CD4-positive, alpha-beta T cell treated with Interleukin-1 beta for 1 hour (primary cell): ENCODE measurements at places on chromosomes 4 and X.
A peak's percentile ranks its signal among the peaks of the same experiment; 100 is the strongest.

DNA sequence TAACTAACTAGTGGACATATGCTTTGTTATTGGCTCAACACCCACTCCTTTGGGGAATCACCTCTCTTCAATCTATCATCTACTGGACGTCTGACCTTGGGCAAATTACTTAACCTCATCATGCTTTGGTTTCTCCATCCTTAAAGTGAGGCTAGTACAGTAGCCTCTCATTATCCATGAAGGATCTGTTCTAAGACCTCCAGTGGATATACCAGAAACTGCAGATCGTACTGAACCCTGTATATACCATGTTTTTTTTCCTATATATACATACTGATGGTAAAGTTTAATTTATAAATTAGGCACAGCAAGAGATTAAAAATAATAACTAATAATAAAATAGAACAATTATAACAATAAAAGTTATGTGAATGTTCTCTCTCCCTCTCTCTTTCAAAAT, 56.2 kb downstream of the HMGB3 start:
- no peak for DNase-seq

DNA sequence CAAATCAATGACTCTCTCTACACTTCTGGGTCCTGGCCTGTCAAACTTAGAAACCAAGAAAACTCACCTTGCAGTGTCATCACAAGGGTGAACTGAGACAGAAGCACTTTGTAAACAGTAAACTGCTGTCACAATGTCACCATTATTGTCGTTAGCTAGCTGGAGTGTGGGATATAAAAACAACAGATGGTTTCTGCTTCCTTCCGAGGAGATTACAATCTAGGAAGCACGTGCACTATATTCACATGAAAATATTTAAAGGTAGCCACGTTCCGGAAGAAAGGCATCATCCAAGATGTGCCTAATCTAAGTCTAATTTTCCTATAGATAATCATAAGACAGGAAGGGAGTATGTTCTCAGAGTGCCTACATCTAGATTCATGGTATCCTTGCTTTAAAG, 64.7 kb upstream of the ACSL1 start:
- no peak for DNase-seq

DNA sequence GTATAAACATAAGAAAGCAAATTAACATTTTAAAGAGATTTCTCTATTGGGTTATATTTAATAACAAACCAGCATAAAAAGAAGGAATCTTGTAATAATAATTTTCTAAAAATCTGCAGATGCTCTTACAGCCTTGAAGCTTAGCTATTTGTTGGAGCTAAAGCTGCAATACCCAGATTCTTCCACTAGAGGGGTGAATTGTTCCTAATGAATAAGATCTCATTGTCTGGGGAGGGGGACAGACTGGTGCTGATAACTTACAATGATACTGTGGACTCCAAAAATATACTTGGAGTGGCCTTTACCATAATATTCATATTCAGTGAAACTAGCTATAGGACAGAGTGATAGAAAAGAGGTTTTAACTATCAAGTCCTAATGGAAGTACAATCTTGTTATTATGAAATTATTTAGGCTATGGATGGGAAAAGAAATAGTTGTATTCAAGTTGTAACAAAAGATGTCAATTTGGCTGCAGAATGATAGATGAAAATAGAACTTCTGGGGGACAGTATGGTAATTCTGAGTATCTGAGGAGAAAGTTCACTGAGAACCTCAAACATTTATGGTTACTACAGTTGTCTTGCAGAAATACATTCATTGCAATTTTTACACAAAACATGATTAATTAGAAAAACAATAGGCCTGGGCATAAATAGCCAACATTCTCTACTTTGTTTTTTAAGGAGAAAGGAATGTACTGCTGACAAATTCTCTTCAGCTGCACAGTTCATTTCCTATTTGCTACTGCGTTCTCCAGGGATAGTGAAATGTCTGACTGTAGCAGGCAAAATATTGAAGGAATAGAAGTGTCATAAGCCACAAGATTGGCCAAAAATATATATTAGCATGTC, 443.3 kb downstream of the GBA3 start:
- DNase-seq = no peak

GRCh38 chr4:37440501-37440900, 196.0 kb downstream of the NWD2 start:
- DNase-seq = no peak

GRCh38 chr4:124936427-124936826, 223.9 kb upstream of the ANKRD50 start:
- DNase-seq = no peak

DNA sequence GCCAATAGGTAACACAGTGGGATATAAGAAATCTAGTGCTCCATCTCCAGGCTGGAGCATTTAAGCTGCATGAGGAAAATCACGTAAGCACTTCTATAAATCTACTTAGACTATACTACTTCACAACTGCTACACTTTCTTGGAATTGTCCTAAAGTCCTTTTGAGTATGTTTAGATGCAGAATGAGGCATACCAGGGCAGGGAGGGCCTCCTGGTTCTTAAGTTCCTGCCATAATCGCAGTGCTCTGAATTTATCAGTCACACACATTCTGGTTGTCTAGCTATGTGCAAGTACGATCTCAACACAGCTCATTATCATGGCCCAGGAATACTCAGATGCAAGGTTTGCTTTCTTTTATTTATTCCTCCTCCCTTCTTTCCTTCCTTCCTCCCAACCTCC, 130.3 kb downstream of the GUCY2F start:
- DNase-seq = no peak

DNA sequence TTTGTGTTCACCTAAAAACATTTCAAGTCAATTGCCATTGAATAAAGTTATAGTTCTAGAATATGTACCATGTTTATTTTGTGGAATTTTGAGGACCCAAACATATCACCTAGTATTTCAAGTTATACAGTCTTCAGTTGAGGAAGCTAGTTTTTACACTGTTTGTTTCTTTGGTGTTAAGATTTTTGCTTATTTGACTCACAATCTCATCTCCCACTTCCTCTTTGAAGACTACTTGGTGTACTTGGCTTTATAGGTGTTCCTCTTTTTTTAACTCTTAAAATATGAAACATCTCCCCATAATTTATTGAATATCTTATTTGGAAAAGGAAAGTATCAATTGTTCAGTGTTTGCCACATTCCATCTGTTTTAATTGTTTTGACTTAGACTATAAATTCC, 675.4 kb downstream of the RAPGEF2 start:
- DNase-seq = no peak

GRCh38 chr4:184263910-184264732, 46.4 kb upstream of the ENPP6 start:
- peak; percentile 88 for DNase-seq

- no peak for DNase-seq
Measured at GRCh38 chr4:144645631-144646522, at the start of gene HHIP. TSS of gene HHIP (plus strand) at chr4:144646156. CDS start at chr4:144646676, 520 bp downstream.

DNA sequence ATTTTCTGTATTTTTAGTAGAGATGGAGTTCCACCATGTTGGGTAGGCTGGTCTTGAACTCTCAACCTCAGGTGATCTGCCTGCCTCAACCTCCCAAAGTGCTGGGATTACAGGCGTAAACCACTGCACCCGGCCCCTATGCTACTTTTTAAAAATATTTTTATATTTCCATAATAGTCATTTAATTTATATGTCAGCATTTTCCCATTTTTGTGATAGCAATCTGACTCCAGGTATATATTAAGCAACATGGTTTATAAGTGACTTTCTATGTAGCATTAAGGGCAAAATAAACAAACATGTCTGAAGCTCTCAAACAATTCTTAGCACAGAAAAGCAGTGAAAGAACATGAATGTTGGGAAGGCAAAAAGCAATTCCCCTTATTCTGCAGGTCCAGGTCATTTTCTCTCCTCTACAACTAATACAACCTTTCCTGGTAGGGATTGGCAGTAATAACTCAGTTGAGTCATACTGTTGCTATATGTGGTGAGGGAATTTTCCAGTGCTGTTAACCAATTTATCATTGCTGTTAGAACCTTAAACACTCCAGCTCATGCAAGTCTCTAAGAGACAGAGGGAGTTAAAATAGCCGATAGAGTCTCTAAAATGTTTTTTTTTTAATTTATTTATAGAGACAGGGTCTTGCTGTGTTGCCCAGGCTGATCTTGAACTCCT, 24.0 kb downstream of the SMIM14 start:
- no peak for DNase-seq

- peak; percentile 58 for DNase-seq
Measured at GRCh38 chrX:155056877-155057792, 13.8 kb downstream of the CMC4 start.

GRCh38 chr4:139736274-139736660, 70.6 kb downstream of the MGST2 start:
- DNase-seq = no peak

GRCh38 chr4:173909294-173909693, 374.2 kb downstream of the FBXO8 start:
- no peak for DNase-seq

DNA sequence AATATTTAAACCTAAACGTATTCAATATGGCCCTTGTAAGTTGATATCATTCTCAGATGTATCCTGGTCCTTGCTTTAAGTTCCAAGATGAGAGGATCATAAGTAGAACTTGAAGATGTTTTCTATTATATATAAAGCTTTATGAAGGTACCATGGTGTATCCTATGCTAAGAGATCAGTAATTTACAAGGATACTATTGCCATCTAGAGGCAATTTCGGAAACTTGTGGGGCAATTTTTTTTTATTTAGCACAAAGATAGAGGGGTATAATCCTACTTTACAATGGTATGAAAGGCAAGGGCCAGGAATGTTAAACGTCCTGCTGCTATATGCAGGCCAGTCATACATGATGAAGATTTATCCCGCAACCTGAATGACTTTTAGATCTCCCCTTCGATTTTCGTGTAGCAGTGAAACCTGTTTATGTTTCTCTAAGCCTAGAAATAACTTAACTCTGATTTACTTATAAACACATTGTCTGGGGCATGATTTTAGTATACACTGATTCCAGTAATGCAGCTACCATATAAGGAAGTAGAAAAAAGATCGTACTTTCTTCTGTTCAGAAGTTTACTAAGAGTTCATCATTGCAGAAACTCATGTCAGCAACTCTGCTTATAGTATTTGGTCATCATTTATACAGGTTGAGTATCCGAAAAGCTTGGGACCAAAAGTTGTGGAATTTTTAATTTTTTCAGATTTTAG, 2.6 kb downstream of the SLC25A31 start:
- no peak for DNase-seq

DNA sequence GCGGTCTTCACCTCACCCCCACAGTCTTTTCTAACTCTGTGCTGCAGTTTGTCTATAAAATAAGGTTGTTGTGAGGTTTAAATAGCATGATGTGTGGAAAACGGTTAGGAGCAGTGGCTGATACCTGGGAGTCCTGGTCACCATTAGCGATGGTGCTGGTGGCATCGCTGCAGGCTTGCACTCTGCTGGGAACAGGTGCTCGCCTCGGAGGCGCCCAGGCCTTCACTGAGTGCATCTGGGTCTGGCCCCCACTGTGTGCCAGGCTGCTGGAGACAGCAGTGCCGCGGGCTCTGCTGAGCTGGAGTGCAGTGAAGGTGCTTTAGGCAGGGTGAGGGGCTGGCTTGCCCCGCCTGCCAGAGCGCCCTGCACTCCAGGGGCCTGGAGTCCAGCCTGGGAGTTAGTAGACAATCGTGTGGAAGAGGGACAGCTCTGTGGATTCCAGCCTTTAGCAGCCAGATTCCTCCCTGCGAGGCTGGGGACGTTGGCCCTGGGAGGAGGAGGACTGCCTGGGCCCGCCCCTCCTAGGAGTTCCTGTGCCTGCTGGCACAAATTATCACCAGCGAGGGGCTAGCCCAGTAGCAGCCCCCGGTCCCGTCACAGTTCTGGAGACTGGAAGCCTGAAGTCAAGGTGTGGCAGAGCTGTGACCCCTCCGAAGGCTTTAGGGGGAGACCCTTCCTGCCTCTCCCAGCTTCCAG, 7.3 kb downstream of the RGS12 start:
- DNase-seq = no peak

- DNase-seq = no peak
Measured at GRCh38 chr4:1021386-1022050, 10.1 kb downstream of the FGFRL1 start.
